Activated CD4-positive, alpha-beta T cell treated with anti-CD3 and anti-CD28 coated beads, Interleukin-2, amount 10 ng/mL, durations not matched to agents 24 days and 14 days (primary cell): ENCODE measurements at places on chromosomes 7 and 10. TPM values are rescaled to one million over a fixed set of nuclear protein-coding genes. Genes with fewer than 3 reads are reported as not detected.

Gene PDIA4
- total RNA-seq: 137 and 138 TPM in 2 replicates

DNA sequence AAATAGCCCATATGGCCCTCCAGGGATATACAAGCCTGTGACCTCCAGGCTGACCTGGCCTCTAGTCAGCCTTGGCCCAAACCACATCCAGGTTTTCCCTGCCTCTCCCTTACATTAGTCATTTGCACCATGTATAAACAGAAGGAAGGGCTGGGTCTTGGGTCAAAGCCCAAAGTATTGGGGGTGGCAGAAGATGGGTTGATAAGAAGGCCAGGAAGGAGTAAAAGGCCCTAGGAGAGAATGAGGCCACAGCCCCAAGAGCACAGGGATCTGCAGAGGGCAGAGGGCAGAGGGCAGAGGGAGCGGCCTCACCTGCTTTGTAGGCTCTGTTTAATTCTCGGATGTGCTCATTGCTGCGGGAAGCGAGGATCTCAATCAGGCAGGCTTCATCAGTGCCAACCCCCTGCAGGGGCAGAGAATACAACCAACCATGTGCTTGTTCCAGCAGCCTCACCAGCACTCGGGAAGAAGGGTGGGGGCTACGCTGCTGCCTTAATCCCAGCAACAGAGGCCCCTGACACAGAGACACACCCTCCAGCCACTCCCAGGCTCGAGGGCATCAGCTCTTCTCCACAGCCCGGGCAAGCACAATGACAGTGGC, 31.3 kb downstream of the PLAC9 start:
- DNase-seq: no peak

DNA sequence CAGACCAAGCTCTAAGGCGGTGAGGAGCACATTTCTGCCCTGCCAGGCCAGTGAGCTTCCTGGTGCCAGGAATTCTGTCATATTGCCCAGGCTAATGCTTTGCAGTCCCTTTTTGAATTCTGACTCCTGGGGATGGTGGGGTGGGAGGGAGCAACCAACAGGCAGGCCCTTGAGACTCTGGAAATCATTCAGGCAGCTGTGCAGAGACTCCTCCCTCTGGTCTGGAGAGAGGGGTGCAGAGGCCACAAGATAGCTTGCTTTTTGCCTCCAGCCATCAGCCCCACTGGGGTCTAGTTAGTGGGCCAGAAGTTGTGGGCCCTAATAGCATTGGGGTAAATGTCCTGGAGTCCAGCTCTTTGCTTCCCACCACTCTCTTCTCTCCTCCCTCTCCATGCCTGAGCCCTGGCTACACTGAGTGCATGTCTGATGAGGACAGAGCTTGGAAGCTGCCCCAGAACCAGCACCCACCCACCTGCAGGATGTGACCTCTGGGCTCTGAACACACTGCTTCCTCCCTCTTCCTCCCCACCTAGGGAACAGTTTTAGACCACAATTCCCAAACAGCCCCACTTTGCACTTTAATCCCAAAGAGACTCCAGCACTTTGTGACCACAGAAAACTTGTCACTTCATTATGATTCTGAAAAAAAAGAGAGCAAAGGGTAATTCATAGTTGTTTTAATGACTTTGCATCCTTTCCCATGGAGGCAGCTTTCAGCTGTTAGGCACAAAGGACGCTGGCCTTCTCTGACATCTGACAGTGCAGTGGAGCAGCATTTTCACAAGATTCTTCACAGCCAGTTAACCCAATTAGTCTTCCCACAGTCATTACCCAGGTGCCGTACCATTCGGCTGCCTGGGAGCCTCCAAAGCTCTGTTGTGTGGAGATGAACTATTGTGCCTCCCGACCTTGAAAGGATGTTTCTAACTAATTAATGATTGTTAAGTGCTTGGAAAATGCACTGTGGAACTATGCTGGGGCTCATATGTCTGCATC, 262.5 kb downstream of the TRIL start:
- DNase-seq: no peak

- DNase-seq: no peak
Observed at GRCh38 chr7:51325261-51325676, 8.7 kb upstream of the COBL start.

DNA sequence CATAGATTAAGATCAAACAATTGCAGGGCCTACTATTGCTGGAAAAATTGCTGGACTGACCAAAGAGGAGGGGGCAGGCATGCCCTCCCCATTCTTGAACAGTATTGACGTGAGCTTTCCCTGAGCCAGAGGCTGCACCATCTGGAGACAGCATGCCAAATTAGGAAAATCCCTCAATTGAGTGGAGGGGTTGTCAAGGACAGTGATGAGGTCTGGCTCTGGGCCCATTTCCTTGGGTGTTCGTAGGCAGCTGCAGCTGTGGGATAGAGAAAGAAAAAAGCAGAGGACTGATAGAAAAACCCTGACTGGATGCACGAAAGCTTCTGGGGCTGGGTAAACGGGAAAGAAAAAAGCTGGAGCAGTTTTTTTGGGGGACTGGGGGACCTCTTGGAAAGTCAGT, 22.8 kb upstream of the ORC5 start:
- DNase-seq: no peak
